ENCODE measurements at places on chromosomes 6 and 20. TPM values are rescaled to one million over a fixed set of nuclear protein-coding genes. Genes with fewer than 3 reads are reported as not detected.

MTO1 gene
- polyA plus RNA-seq = 11.7 TPM

BPIFA1 gene
- not detected for polyA plus RNA-seq

SCUBE3 gene
- 0.25 TPM for polyA plus RNA-seq

INSM1 gene
- 3.2 TPM for polyA plus RNA-seq

ADGRG6 gene
- polyA plus RNA-seq = 1.9 TPM

C20orf204 gene
- 0.56 TPM for polyA plus RNA-seq

ARMC12 gene
- 0.71 TPM for polyA plus RNA-seq

SSTR4 gene
- not detected for polyA plus RNA-seq

CGA gene
- not detected for polyA plus RNA-seq

ARHGAP18 gene
- 13.0 TPM for polyA plus RNA-seq

GNAS-AS1 gene
- polyA plus RNA-seq = 0.34 TPM

MYBL2 gene
- 5.5 TPM for polyA plus RNA-seq

MPIG6B gene
- not detected for polyA plus RNA-seq

KIF13A gene
- polyA plus RNA-seq = 21.8 TPM

NMBR gene
- not detected for polyA plus RNA-seq

WFDC13 gene
- not detected for polyA plus RNA-seq

PBOV1 gene
- not detected for polyA plus RNA-seq

PAX1 gene
- not detected for polyA plus RNA-seq

SYNDIG1 gene
- polyA plus RNA-seq = not detected

SLC17A1 gene
- not detected for polyA plus RNA-seq

CD93 gene
- 9.9 TPM for polyA plus RNA-seq

SLC32A1 gene
- polyA plus RNA-seq = not detected

FAM83C gene
- 0.03 TPM for polyA plus RNA-seq

NOX3 gene
- polyA plus RNA-seq = not detected

LAMA5 gene
- polyA plus RNA-seq = 364 TPM

KHDC1L gene
- polyA plus RNA-seq = not detected

CD109 gene
- 0.24 TPM for polyA plus RNA-seq

CPNE5 gene
- polyA plus RNA-seq = 8.5 TPM

COL19A1 gene
- polyA plus RNA-seq = 0.09 TPM

NSFL1C gene
- polyA plus RNA-seq = 40.8 TPM

JPH2 gene
- polyA plus RNA-seq = 3.0 TPM

HLA-DQA2 gene
- not detected for polyA plus RNA-seq

POFUT1 gene
- polyA plus RNA-seq = 19.5 TPM

Measured in adipose tissue (tissue), 3 donors.